Bronchus fibroblast of lung (primary cell): ENCODE measurements at places on chromosomes 6 and 20. TPM values are rescaled to one million over a fixed set of nuclear protein-coding genes. Genes with fewer than 3 reads are reported as not detected.

The EYS gene
- total RNA-seq, result under 0.01 TPM in 1 of 2 replicates, not detected in the other

The MMUT gene
- 7.9 and 8.6 TPM in 2 replicates for total RNA-seq

The ZBTB46 gene
- 1.2 and 1.5 TPM in 2 replicates for total RNA-seq

The TSPO2 gene
- not detected in 2 replicates for total RNA-seq

The OSBPL2 gene
- 11.9 and 14.0 TPM in 2 replicates for total RNA-seq

The KCNK17 gene
- total RNA-seq, result not detected in 2 replicates

The HLA-DQA1 gene
- total RNA-seq, result not detected in 2 replicates

The HTR1E gene
- total RNA-seq, result not detected in 2 replicates

The SLC44A4 gene
- total RNA-seq, result 0.45 TPM in 1 of 2 replicates, not detected in the other

The DEFB116 gene
- total RNA-seq, result not detected in 2 replicates

The PLEKHG1 gene
- 1.2 and 1.6 TPM in 2 replicates for total RNA-seq

The GJA10 gene
- not detected in 2 replicates for total RNA-seq

The RAMACL gene
- total RNA-seq, result under 0.01 TPM in 2 replicates

The PAX1 gene
- total RNA-seq, result not detected in 2 replicates
